CD4-positive, alpha-beta T cell treated with Interleukin-10 for 1 hour (primary cell): ENCODE measurements at places on chromosomes 12 and 14.
A peak's percentile ranks its signal among the peaks of the same experiment; 100 is the strongest.

GRCh38 chr12:20375560-20375959 lies 7.2 kb downstream of the PDE3A start:
- no peak for DNase-seq

- DNase-seq: no peak
Observed at GRCh38 chr12:5088586-5089264, 45.0 kb downstream of the KCNA5 start.

DNA sequence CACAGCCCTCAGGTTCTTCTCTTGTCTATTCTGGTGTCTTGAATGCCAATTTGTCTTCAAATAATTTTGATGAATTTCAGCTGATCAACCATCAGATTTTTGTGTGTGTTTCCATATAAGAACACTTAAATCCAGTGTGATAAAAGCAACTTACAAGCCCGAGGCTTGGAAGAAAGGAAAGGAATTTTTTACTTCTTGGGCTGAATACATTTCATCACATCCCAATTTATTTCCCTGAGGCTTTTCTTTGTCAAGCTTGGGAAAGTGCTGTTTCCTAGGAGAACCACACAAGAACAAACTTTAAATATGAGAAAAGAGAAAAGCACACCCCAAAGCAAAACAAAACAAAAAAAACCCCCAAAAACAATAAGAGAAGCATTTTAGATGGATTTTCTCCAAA lies 26.6 kb downstream of the GPRC5D start:
- no peak for DNase-seq

- no peak for DNase-seq
Observed at GRCh38 chr12:7093892-7094291, 1.6 kb upstream of the C1R start.

- DNase-seq: no peak
Observed at GRCh38 chr14:67806246-67806645, 10.1 kb downstream of the ZFYVE26 start.

DNA sequence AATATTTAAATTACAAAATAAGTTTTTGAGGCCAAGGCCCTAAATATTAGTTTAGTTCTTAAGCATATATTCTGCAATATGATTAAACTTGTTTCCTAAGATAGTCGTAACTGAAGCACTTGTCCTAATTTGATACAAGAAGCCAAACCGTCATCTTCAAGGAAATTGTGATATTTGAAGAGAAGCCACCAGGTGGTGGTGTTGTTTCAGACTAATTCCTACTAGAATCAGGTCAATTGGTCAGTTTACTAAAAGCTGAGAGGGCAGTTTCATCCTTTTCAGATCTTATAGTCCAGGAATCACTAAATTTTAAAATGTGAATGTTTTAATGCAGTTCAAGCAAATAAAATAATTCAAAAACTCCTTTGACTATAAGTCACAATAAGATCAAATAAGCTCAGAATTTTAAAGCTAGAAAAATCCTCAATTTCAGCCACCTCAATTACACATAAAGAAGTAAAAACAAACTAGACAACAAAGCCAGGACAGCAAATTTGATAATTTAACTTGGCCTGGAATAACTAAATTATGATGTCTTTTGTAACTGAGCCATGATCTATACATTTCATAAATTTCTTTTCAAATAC lies 7.1 kb upstream of the ARL1 start:
- peak; percentile 47 for DNase-seq

DNA sequence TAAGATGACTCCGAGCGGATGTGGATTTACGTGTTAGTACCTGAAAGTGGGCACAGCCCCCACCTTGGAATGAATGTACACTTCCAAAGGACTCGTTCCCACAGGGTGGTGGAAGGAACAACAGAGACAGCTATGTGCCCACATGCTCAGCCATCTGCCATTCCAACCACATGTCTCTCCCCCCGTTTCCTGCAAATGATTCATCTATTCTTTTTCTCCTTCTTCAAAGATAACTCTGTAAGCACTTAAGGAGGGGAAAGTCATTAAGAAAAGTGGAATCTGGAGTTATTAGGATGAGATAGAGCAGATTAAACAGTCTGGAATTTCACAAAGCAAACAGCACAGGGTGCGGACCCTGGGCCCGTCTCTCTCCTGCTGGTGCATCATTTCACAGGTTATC lies 18.5 kb upstream of the DUSP6 start:
- no peak for DNase-seq

- DNase-seq: no peak
Observed at GRCh38 chr14:103542605-103543088, 13.7 kb downstream of the TRMT61A start.

GRCh38 chr12:119417440-119417839 lies 82.9 kb downstream of the CCDC60 start:
- DNase-seq: no peak
